Thoracic aorta (tissue), 2 donors: ENCODE measurements at places on chromosomes 3 and 15.

- DNase-seq: no peak
These were observed 483.9 kb downstream of the RBMS3 start for GRCh38 chr3:29764603-29765254.

- DNase-seq: no peak
These were observed 491.5 kb upstream of the TGFBR2 start for GRCh38 chr3:30114918-30115317.

- DNase-seq: no peak
These were observed 13.8 kb downstream of the ATP10A start for GRCh38 chr15:25849157-25849921.

- no peak for DNase-seq
These were observed 100.2 kb upstream of the FAM3D start for GRCh38 chr3:58766587-58767282.

DNA sequence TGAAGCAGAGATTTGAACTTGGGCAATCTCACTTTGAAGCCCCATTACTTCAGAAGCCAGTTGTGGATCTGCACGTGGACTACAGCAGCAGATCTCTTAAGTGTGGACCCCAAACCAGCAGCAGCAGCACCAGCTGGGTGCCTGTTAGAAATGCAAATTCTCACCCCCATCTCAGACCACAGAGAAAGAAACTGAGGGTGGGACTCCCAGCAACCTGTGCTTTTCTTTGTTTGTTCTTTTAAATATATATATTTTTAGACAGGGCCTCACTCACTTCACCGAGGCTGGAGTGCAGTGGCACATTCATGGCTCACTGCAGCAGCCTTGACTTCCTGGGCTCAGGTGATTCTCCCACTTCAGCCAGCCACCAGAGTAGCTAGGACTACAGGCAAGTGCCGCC is 53.2 kb downstream of the SLTM start:
- no peak for DNase-seq

DNA sequence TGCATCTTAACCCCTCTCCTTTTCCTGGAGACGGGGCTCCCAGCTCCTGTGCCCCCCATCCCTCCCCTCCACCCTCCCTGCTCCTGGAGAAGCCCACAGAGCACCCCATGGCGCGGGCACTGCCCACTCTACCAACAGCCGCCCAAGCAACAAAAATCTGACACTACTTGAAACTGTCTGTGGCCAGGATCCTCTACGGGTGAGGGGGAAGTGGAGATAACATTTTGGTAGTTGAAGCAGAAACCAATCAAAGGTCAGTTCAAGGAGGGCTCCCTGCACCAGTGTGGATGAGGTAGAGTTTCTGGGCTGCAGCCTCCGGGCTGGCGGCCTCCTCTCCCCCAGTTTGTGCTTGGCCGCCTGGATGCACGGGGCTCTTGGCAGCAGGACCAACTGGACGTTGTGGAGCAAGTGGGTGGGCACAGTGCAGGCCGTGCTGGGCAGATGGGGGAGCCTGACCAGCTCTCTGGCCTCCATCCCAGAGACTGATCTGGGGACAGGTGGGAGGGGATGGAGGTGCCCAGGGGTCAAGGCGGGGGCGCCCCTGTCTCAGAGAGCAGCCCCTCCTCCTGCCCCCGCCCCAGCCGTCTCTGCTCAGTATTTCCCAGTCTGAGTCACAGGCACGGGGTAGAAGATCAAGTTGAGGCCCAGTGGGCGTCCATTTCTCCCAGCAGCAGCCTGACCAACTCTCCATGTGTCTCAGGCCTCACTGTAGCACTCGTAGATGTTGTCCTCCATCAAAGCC is 12.8 kb downstream of the H1-8 start:
- no peak for DNase-seq

DNA sequence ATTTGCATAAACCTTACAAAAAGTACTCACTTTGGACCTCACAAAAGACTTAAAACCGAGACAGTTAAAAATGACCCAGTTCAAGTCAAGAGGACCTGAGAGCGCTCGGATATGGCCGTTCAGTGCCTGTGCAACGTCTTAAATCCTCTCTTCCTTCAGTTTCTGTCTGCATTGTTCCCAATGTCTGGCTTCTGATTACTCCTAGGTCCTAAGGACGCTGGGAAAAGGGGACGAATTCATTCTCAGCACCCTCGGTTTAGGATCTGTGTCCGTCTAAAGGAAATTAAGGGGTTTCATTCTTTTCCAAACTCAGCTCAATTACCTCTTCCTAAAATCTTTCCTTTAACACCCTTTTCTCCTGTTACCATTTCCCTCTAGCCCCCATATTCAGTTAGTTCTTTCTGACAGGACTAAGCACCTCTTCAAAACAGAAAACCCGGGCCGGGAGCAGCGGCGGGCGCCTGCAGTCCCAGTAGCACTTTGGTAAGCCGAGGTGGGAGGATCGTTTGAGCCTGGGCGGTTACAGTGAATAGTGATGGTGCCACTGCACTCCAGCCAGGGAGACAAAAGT is 970 bp downstream of the DPPA4 start:
- DNase-seq: no peak
